SK-N-MC (cell line): ENCODE measurements at places on chromosomes 1 and 21.

DNA sequence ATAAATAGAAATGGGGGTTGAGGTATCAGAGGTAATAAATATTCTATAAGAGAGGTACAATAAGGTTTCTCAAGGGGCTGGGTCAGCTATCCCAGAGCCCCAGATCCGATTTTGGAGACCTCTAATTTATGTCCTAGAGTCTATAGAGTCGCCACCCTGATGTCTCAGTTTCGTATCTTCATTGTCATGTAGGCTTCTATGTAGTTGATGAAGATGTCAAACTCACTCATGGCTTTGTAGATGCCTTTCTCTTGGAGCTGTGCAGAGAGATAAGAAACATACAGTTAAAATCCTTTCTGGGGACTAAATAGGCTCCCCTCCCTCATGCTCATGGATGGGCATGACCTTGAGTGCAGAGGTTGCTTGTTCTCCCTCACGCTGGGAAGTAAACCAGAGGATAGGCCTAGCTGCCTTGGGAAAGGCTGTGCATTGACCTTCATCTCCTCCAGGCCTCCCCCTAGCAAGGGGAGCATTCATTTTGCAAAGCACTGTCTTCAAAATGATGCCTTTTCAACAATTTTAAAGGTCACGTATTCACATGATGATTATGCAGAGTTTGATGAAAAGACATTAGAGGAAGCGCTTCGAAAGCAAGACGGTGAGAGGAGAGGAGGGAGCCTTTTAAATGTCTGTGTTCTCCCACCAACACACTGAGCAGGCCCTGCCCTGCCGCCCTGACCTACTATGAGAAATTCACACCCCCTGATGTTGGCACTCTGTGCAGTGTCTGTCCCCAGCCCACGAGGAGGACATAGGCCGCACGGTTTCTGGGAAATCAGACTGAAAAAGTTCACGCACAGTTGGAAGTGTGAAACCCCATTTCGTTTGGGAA lies 1.9 kb upstream of the IL19 start:
- no peak for DNase-seq

DNA sequence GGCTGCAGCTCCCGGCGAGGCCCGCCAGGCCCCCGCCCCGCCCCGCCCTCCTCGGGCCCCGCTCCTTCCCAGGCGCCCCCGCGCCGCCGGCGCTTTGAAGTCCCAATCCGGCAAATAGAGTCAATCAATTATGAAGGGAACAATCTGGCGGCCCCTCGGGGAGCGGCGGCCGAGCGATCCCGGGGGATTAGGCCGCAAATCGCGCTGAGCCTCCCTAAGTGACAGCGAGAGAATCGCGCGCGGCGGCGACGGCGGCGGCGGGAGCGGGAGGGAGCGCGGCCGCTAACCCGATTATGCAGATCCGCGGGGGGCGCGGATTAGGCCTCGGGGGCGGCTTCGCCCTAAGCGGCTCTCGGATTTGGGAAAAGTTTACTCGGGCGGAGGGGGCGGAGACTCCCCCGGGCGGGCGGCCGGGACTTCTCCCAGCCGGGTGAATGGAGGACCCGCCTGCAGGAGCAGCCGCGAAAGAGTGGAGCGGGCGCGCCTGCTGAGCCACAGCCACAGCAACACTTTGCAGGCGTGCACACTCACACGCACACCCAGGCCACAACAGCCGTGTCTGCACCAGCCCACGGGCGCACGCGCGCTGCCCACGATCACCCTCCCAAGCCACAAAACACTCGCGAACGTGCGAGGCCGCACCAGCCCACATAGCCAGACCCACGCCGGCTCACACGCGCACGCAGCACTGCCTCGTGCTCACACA lies 23.0 kb upstream of the DMBX1 start:
- no peak for DNase-seq

DNA sequence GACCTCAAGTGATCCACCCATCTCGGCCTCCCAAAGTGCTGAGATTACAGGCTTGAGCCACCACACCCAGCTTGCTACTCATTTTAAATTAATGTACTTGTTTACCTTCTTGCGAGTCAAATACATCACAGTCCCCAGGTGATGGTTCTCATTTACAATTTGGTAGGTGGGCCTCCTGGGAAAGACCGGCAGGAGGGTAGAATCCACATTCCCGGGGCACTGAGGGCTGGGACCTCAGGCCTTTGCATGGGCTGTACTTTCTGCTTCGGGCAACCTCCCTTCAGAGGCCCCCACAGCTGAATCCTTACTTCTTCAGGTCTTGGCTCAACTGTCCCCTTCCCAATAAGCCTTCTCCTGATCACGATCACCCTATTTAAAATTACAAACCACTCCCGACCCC lies 165.5 kb downstream of the KAZN start:
- no peak for DNase-seq

DNA sequence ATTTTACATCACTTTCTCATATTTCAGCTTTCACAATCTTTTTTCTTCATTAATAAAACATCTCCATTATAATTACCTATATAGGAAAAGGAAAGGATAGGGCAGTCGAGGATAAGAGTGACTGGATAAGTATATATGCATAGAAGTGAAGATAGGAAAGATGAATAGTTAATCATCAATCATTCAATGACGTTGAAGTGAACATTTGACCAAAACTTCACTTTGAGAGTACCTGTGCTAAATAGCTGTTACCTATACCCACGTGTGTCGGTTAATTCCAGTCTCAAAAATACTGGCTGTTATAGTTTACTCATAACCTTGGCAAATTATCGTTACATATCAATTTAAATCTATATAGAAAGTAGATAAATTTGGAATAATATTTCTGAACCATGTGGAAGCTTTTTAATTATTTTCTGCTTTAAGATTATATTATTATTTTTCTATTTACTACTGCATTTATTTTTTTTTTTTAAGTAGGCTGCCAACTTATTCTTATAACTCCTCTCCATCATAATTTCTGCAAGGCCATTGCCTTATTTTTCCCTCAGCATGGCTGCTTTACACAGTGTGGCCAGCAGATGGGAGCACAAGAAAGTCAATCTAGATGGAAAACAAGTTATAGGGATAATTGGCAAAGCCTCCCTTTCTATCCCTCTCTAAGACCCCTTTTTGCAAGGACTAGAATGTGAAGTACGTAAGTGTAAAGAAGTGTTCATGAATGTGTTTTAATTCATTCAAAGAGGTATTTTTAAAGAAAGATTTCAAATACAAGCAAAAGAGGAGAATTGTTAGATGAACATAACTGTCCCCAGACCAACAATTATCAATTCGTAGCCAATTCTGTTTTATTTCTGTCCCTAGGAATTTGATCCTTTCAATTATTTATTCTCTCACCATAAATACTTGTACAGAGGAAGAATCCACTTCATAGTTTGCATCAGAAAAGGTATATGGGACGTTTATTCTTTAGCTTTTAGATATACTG lies 290.4 kb downstream of the KCNT2 start:
- peak; percentile 39 for DNase-seq

GRCh38 chr1:118461154-118461553 lies 276.1 kb upstream of the SPAG17 start:
- no peak for DNase-seq

DNA sequence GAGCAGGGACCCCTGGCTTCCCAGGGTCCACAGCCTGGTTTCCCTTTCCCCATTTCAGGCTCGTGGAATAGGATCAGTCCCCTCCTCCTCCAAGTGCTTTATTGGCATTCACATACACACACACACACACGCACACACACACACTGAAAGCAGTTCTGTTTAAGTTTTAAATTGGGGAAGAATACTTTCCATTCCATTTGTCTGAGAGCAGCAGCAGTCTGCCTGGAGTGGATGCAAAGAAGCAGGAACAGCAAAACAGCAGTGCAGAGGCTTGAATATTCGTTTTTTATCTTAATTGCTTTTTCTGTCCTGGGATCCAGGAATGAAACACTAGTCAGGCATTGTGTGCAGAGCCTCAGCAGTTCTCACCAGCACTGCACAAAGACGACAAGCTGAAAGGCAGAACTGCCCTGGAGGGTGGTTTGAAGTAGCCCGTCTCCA lies 7.1 kb downstream of the CYB561D1 start:
- DNase-seq, result no peak

GRCh38 chr1:24921412-24921811 lies 8.7 kb downstream of the RUNX3 start:
- no peak for DNase-seq

DNA sequence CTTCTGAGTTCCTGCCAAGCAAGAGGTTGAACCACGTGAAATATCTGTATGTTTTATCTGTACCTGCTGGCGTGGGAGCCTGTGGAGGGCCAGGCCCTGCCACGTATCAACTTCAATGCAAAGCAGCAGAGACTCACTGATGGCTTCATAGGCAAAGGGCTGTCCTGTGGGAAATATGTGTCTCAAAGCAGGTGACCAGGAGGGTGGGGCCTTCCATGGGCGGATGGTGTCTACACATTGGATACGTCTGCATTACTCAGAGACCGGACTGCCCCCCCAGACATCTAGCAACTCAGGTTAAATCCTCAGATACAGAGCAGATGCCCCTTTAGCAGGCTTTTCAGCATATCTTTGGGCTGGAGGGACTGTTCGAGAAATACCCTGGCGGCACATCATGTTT lies 210.8 kb upstream of the C1orf174 start:
- no peak for DNase-seq

DNA sequence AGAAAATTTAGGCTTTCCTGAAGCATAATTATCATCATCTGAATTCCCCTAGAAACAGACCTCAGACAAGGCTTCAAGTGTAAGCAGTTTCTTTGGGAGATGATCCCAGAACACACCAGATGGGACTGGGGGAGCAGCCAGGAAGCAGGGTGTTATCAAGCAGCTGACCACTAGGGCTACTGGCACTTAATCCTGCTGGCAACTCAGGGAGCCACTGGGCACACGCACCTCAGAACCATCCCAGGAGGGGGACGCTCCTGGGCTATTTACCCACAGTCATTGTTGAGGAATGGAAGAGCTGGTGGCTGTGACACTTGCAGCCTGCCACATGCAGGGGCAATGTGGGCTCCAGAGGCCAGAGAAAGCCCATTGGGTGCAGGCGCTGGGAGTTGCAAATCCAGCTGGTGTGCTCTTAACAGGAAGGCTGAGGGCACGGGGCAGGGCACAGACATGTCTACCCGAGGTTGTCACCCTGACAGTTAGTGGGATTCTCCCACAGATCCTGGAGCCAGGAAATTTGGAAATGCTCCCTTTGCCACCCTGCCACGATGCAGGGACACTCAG lies 15.1 kb upstream of the IL22RA1 start:
- DNase-seq, result no peak

GRCh38 chr1:198809247-198809646 lies 170.4 kb downstream of the PTPRC start:
- DNase-seq, result no peak

DNA sequence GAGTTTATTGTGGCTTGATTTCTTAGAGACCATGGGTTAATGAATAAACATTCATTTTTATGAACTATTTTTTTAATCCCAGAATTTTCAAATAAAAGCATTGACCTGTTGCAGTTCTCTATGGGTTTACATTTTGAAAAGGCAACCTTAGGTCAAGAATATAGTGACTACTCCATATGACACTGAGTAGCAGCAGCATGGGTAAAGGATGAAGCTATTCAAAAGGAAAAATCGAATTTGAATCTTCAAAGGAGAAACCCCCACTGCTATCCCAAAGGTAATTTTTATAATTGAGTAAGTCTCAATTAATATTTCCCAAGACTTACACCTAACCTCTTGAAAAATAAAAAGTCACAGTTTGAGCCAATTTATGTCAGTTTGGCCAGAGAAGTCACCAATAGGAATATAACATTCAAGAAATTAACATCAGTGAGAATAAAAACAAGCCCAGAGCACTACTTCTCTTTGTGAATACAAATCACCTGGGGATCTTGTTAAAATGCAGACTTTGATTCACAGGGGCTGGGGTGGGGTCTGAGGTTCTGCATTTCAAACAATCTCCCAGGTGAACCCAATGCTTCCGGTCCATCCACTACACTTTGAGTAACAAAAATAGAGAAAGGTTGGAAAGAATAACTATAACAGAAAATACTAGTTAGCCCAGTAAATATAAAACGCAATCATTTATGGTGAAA lies 39.8 kb downstream of the USP1 start:
- no peak for DNase-seq

DNA sequence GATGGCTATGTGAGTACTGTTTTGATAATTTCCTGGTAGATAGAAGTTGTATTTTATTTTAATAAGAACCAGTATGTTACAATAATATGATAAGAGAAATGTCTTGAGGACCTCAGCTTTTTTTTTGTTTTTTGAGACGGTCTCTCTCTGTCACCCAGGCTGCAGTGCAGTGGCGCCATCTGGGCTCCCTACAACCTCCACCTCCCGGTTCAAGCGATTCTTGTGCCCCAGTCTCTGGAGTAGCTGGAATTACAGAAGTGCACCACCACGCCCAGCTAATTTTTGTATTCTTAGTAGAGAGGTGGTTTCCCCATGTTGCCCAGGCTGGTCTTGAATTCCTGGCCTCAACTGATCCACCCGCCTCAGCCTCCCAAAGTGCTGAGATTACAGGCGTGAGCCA lies 968.1 kb upstream of the ADGRL4 start:
- DNase-seq, result no peak

DNA sequence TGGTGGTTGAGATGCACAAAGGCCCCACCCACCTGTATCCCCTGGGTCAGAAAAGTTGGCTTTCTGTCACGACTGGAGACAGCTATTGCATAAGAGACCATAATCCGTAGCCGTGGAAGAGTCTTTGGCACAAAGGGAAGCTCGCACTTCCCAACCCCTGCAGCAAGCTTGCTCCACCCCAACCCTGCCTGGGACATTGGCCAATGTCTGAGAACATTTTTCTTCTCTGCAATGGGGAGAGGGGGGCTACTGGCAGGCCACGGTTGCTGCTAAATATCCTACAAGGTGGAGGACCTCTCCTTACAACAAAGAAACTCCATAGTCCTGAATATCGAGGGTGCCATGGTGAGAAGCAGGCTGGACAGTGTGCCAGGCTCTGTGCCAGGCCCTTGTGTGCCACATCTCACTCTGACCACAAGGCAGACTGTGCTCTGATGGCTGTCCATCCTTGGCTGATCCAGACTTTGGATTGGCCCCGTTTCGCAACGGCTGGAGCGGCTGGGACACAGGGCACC lies 104.1 kb downstream of the CSMD2 start:
- DNase-seq, result no peak

GRCh38 chr1:219858980-219859379 lies 69.4 kb downstream of the SLC30A10 start:
- no peak for DNase-seq

DNA sequence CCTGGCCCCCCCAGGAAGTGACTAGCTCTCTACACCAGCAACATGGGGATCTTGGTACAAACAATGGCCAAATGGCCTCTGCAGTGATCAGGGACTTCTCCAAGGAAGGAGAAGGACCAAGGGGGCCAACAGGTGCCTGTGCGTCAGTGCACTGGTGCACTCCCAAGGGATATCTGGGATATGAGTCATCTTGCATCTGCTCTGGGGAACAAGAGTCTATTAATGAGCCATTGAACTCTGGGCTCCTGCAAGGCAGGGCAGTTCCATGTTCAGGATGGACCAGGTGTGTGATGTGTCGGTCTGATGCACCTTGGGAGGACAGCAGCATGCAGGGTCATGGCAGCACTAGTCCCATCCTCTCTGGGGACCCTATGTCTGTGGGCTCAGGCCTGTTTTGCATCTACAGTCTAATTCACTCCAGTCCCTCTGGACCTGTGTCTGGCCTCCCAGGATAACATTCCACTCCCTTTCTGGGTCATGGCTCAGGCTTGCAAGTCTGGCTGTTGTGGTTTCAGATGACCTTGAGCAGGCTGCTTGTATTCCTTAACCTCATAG lies 125.3 kb downstream of the TRABD2B start:
- DNase-seq, result no peak
